ENCODE measurements at places on chromosomes 3 and 15.
A peak's percentile ranks its signal among the peaks of the same experiment; 100 is the strongest.

- DNase-seq = no peak
Measured at GRCh38 chr3:74575857-74576256, 38.6 kb downstream of the CNTN3 start.

DNA sequence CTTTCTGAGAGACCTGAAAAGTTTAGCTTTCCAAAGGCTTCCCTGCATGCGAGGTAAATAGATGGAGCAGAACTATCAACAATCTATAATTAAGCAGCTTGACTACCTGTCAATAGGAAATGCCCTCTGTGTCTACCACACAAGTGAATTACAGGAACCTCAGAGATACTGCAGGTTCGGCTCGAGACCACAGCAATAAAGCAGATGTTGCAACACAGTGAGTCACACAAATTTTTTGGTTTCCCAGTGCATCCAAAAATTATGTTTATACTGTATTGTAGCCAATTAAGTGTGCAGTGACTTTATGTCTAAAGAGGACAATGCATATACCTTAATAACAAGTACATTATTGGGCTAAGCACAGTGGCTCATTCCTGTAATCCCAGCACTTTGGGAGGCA is 252.0 kb downstream of the UBE2E2 start:
- no peak for DNase-seq

GRCh38 chr3:171462224-171462623 is 2.0 kb upstream of the TNIK start:
- peak; percentile 51 for DNase-seq

DNA sequence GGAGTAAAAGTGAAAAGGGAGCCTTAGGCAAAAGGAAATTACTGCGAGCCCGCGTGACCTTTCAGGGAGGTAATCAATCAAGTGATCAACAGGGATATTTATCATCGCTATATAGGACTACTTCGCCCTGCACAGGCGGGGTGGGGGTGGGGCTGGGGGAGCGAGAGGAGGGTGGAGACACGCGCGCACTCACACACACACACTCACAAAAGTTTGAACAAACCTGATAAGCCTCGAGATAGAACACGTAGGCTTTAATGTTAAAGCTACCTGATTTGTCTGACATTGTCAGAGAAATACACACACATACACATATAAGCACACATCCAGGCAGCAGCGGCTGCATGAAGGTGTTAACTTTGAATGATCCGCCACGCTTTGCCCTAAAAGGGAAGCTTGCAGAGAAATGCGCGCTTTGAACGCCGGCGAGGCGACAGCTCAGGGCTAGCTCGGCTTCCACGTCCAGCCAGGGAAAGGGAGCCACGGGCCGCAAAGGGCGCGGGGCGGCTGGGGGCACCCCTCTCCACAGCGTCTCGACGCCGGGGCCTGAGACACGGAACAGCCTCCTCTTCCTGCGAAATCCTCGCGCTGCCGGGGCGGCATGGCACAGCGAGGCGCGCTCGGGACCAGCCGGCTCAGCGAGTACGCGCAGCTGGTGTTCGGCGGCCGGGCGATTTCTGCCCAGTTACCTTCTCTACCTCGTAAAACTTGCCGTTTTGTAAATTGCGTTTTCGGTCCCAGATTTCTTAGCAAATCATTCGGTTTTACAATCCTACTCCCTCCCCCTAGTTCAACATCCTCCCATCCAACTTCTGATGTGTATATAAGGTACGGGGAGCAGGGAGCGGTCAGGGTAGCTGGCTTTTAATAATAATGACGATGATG is 4.8 kb upstream of the MECOM start:
- DNase-seq = no peak

DNA sequence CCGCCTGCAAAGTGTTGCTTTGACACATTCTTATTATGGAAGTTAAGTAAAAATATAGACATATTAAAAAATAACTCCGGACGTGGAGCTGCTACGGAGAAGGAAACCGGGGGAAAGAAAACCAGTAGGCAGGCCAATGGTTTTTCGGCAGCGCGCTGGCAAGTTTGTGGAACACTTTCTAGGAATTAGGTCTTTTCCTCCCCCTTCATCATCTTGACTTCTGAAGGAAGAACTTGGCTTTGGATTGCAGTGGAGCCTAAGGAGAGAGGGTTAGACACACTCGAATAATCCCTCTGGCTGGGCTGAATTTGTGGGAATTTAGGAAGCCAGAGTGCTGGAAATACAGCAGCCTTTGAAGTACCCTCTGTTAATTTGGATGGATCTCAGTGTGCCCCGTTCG is 317 bp downstream of the ROBO2 start:
- no peak for DNase-seq

DNA sequence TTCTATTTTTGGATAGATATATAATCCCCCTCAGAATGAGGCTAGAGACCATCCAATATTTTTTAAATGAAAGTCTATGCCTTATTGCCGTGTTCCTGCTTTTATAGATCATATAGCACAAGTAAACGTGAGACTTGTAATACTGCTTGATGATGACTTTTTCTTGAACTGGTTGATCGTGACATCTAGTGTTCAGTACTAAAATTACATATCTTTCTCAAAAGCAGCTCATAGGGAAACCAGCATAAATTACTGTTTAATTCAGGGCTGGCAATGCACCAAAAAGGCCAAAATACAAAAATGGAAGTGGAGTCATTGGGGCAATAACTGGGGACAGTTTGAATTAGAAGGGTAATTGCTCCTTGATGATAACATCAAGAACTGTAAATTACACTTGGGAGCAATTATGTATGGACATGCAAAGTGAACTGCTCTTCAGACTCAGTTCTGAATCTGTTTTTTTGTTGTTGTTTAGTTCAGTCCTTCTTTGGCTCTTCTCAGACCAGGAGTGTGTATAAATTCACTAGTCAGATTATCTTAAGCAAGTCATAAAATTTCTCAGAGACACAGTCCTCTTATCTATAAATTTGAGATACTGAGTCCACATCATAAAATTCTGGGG is 325.3 kb downstream of the THSD4 start:
- DNase-seq = no peak

DNA sequence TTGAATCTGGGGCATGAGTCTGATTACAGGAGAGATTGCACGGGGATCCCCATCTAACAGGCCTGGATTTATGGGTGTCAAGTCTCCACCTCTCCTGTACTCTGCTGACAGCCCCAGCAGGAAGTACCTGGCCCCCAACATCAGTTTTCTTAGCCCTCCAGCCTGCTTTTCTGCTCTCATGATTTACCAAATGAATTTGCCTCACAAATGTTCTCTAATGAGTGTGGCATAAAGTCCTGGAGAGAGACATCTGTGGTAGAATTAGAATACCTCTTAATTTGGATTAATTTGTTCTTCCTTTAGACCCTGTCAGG is 60.1 kb downstream of the FNDC3B start:
- no peak for DNase-seq

DNA sequence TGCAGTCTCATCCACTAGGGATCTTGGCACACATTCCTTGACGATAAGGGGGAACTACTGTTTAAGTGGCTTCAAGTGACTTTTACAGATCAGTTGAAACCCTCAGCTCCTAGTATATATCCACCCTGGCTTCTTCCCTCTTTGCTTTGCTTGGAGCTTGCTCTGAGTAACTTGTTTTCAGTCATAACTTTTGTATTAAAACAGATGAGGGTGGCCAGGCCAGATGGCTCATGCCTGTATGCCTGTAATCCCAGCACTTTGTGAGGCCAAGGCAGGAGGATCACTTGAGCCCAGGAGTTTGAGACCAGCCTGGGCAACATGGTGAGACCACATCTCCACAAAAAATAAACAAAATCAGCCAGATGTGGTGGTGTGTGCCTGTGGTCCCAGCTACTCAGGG is 42.4 kb downstream of the EOMES start:
- no peak for DNase-seq

GRCh38 chr3:3665546-3665945 is 133.7 kb upstream of the LRRN1 start:
- DNase-seq = no peak

DNA sequence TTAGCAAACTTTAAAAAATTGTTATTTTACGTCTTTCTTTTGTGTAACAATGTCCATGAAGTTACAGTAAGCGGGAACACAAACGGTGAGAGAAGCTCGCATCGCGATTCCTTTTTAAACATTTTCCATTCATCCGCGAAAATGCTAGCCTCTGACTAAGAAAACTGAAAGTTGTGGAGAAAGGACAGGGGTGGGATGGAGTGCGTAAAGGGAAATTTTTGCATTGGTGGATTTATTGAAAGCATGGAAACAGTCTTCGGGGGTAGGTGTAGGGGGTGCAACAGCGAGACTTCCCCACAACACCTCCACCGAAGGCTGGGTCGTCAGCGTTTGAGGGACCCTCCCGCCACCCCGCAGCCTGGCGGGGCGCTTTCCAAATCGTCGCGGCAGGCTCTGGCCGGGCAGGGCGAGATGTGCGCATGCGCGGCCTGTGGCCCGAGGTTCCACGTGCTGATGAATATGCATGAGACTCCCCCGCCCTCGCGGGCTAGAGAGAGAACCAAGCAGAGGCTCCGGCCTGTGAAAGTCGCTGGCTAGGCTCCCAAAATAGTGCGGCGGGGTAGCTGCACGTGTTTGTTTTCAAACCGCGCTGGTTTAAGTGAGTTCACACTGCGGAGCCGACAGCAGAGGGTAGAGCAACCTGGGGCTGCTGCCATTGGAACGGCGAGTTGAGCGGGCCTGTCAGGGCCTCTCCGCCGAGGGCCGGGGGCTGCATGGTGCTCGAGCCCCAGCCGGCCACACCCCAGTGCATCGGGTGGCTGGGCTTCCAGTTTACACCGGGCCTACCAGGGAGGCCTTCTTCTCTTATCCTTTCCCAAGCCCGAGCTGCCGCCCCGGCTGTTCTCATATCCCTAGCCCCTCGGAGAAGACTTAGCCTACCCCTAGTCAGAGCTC is 9.9 kb downstream of the ZIC1 start:
- DNase-seq = no peak

All from stimulated activated CD4-positive, alpha-beta T cell treated with anti-CD3 and anti-CD28 coated beads, Interleukin-4, amount 100 ng/mL, for 4 hours (primary cell).